ENCODE measurements at places on chromosomes 16 and 17.

DNA sequence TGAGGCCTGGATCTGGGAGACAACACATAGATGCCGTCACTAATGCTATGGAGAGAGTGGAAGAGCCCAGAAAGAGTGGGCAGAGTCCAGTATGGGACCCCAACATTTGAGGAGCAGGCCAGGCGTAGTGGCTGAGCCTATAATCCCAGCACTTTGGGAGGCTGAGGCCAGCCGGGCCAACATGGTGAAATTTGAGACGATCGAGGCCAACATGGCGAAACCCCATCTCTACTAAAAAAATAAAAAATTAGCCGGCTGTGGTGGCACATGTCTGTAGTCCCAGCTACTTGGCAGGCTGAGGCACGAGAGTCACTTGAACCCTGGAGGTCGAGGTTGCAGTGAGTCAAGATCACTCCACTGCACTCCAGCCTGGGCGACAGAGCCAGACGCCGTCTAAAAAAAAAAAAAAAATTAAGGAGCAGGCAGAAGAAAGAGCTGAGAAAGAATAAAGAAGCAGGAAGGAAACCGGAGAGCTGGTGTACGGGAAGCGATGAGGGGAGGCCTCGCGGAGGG is 6.0 kb upstream of the DNAI2 start:
- DNase-seq: no peak

DNA sequence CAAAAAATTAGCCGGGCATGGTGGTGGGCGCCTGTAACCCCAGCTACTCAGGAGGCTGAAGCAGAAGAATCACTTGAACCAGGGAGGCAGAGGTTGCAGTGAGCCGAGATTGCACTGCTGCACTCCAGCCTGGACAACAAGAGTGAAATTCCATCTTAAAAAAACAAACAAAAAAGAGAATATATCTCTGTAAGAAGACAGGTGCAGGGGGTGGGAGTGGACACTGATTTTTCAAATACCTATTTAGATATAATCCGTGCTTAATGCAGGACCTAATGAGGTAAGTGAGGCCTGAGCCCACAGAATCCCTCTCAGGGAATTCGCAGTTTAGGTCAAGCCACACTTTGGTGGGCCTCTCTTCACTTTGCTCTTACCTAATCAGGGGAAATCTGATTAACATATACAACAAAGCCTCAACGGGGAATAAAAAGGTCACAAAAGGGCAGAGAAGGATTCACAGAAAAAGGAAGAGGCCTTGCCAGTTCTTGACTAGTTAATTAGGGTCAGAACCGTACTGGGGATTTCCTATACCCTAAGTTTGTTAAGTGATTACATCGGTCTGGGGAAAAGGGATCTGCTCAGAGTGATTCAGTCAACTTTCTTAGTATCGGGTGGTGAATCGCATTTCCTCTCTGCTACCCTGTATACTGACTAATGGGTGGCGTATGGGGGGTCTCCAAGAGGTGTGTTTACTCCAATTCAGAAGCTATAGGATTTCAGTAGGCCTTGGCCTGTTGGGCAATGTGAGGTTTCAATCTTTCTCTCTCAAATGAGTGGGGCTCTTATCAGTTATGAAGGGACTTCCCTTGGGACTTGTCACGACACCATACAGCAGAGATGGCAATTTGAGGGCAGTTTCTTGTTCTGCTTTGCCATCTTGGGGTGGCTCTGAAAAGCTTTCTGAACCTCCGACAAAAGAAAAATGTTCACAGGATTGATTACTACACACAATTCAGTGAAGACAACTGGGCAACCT is 1.9 kb upstream of the NFAT5 start:
- peak; percentile 53 for DNase-seq

GRCh38 chr16:66026211-66026610 is 340.3 kb upstream of the CDH5 start:
- DNase-seq: peak; percentile 15

- DNase-seq: no peak
These were observed 268.6 kb upstream of the FOXF1 start for GRCh38 chr16:86241681-86242080.

DNA sequence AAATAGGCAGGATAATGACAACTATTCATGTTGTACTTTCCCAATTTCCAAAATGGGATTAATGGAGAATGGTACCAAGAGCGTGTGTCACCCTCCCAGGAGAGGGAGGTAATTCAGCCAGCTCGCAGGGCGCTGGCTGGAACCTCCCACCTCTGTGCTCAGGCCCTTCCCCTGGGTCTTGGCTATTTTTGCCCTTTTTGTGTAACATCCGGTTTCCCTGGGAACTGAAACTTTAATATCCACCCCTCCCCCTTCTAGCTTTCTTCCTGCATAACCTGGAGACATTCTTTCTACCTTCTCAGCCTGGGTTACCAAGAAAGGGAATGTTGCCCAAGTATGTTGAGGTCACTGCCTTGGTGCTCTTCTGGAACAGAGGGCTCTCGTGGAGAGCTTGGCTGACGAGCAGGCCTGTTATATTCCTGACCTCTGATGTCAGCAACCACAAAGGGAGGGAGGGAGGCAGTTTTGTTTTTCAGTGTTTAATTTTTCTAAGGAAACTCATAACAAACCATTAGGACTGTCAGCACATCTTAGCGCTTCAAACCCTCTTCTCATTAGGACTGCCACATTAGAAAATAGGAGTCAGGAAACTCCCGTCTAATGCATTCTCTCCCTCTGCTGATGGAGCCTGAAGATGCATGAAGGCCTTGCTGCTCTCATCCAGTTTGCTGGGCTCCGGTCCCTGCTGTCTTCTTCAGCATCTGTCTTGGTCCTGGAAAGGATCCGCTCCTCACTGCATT is 25.6 kb downstream of the ITGB3 start:
- DNase-seq: peak; percentile 100
